ENCODE measurements at places on chromosomes 13 and 19. TPM values are rescaled to one million over a fixed set of nuclear protein-coding genes. Genes with fewer than 3 reads are reported as not detected.

- DNase-seq: no peak
These were observed 968 bp downstream of the RAVER1 start for GRCh38 chr19:10332158-10332964.

- DNase-seq: no peak
These were observed 23.7 kb downstream of the ZNF175 start for GRCh38 chr19:51594774-51595109.

GRCh38 chr19:10305139-10305806 is 4.3 kb downstream of the ZGLP1 start:
- no peak for DNase-seq

GRCh38 chr13:19998960-19999359 is 40.4 kb downstream of the ZMYM2 start:
- DNase-seq: no peak

DNA sequence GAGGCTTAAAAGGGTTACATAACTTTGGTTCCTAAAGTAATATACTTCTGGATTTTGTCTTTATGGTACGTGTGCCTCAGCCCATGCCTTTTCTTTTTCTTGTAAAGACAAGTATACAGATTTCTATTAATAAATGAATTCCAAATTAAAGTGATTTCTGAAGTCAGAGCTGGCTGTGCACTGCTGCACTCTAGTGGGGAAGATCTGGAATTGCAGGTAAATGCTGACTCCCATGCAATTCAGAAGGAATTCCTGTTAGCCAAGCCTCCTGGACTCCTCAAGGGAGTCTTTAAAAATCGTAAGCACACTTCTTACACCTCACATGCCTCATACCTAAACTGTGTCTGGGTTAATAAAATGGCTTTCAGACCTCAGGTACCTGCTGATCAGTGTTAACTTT is 118.4 kb upstream of the SLC7A1 start:
- no peak for DNase-seq

GRCh38 chr13:51950722-51951121 is 60.5 kb downstream of the ATP7B start:
- no peak for DNase-seq

DNA sequence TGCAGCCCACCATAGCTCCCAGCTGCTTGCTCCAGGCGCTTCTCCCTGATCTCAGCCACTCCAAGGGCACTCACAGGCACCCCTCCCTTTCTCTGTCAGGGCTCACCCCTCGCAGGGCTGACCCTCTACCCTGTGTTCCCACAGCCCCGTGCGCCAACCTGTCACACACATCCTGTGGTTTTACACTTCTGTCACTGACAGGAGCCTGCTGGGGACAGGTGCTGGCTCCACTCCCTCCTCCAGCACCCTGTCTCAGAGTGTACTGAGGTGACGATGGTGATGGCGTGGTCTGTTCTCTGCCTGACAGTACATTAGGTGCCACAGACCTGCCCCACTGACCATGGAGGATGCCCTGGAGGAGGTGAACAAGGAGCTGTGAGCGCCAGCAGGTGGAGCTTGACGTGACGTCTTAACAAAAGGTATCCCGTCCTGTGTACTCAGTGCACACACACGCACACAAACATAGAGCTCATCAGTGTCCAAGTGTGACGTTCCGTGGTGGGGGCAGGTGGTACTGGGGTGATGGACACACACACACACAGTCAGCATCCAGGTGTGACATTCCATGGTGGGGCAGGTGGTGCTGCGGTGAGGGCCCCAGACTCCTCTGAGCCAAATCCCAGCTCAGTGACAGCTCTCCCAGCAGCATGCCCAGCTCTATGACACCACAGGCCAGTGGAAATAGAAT is 20.9 kb downstream of the C19orf44 start:
- no peak for DNase-seq

DNA sequence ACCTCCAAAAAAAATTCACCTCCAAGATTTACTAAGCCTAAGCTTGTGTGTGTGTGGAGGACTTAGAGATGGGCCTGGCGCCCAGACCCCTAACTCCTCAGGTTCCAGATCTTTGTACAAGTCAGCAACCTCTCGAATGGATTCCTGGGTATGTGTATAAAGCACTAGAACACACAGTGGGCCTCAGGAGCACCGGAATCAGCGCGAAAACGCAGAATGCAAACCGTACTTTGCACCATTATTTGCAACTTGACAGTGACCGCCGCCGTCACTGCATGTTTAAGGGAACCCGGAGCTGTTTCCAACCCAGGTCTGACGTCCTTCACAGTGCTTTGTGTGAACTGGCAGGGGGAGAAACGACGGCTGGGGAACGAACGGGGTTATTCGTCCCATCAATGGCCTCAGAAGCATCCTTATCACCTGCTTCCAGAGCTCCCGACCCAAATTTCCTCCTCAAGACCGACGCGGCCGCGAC is 688 bp downstream of the ZNF606 start:
- DNase-seq: no peak

DNA sequence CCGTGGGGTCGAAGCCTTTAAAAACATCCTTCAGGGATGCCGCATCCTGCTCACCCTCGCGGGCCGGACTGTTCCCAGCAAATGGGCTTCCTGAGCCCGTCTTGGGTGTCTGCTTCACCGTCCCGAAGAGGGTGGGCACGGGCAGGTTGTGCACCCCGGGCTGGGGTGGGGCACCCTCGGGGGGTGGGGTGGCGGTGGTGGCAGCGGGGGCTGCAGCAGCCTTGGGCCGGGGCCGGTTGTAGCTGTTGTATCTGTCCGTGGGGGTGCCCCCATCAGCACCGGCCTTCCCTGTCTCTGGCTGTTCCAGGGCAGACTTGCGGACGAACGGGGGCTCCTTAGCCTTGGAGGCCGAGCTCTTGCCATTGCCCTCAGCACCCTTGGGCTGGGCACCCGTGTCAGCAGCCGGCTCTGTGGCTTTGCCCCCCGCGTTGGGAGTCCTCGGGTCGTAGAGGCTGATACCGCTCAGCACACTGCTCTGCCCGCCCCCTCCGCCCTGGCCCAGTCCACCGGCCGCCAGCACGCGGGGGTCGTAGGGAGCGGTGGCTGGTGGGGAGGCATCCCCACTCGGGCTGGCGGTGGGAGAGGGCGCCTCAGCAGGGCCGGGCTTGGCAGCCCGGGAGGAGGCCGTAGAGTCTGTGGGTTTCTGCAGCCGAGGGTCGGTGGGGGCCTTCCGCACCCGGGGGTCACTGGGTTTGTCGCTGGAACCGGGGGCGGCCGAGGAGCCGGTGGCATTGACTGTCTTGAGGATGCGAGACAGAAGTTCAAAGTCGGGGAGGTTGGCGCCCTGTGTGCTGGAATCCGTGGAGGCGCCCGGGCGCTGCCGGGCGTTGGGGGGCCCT is 18.2 kb upstream of the TMEM160 start:
- no peak for DNase-seq

DNA sequence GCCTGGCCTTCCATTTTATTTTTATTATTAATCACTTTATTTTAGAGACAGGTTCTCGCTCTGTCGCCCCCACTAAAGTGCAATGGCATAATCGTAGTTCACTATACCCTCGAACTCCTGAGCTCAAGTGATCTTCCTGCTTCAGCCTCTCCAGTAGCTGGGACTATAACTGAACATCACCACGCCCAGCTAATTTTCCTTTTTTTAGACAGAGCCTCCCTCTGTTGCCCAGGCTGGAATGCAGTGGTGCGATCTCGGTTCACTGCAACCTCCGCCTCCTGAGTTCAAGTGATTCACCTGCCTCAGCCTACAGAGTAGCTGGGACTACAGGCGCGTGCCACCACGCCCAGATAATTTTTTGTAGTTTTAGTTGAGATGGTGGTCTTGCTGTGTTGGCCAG is 6.7 kb upstream of the PAN3 start:
- DNase-seq: no peak

GRCh38 chr19:366205-366783 is 21.7 kb upstream of the MIER2 start:
- DNase-seq: no peak

- no peak for DNase-seq
These were observed 92.7 kb downstream of the COL4A2 start for GRCh38 chr13:110399801-110400200.

- DNase-seq: no peak
These were observed 131.1 kb downstream of the MYO16 start for GRCh38 chr13:108760541-108760940.

DNA sequence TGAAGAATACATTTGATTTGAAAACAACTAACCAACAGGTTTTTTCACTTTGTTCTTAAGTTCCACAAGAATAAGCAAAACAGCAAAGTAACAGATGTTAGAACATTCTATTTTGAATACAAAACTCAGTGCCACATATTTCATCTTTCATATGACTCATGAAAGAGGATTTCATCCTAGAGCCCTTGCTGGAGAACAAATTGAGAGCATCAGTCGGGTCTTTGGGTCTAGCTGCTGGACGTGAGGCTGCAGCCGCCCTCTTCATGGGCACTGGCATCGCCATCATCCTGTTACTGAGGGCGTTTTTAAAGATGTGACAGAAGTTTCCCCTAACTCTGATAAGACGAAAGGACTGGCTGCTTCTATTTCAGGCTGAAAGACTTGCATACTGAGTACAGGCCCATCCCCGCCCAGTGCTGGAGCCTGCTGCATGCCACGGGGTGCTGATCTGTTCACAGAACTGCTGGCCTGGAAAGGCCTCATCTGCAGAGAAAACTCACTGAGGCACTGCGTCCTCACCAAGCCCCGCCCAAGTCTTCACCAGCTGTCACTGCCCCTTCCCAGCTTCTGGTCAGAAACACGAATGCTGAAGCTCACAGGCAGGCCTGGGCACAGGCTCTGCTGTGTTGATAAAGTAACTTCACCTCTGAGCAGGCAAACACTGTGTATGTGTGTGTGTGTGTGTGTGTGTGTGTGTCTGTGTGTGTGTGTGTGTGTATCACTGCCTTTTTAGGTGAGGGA is 101.4 kb downstream of the TUBGCP3 start:
- peak; percentile 34 for DNase-seq

DNA sequence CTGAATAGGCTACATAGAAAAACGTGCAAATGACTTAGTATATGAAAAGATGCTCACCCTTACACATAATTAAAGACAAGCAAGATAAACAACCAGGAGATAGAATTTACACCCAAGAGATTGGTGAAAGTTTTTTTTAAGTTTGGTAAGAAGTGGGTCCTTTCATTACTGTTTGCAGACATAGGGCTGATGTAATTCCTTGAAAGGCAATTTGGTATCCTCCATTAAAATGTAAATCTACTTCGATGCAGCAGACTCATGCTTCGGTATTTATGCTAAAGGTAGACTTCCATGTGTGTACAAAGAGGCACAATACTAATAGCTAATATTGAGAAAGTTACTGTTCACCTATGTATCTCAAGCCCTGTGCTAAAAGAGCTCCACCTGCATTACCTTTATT is 33.5 kb downstream of the CNMD start:
- DNase-seq: no peak

DNA sequence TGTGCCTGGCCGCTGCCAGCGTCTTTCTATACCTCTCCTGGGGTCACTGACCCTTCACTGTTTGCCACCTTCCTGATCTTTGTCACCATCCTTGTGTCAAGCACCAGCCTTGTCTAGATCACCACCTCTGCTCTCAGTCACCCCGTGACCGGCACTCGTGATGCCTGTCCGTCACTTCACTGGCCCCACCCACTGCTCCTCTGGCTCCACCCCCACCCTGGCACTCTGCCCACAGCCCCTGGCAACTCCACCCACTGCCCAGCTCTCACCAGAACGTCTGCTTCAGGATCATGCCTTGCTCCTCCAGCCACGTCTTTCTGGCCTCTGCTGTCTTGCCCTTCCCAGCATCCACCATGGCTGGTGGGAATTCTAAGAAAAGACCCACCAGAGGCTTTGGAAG is 24.8 kb upstream of the PLA2G4C start:
- no peak for DNase-seq

- DNase-seq: peak; percentile 1
These were observed 128.9 kb downstream of the B3GLCT start for GRCh38 chr13:31328549-31329235.

GRCh38 chr13:43936647-43937046 is 56.9 kb downstream of the LACC1 start:
- no peak for DNase-seq

DNA sequence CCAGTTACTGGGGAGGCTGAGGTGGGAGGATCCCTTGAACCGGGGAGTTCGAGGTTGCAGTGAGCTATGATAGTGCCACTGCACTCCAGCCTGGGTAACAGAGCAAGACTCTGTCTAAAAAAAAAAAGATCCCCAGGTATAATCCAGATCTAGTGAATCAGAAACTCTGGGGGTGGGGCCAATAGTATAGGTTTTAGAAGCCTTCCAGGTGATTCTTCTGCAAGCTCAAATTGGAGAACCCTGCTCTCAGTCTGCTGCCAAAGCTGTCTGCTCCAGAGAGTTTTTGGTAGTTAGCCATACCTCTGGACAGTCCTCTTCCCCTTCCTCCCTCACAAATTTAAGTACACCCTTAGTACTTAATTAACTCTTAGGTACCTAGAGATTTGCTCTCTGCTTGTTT is 28.0 kb downstream of the SERP2 start:
- no peak for DNase-seq

DNA sequence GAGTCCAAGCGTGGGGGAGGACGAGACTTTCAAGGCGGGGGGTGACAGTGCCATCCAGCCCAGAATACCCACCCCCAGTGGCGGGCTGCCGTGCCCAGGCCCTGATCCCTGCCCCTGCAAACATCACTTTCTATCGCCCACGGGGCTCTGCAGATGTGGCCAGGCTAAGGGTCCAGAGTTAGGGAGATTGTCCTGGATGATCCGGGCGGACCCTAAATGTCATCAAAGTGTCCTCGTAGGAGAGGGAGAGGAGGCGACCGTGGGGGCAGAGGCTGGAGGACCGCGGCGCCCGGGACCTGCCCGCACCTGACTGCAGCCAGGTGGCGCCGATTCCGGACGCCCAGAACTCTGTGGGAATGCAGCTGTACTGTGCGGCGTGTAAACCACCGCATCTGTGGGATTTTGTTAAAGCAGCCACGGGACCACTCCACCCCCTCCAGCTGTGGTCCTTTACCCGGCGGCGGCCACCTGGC is 32.4 kb downstream of the GJA3 start:
- DNase-seq: no peak

GRCh38 chr13:24251525-24251924 is 57.9 kb upstream of the C1QTNF9 start:
- DNase-seq: no peak

GFY gene
- total RNA-seq: not detected

TNFSF9 gene
- not detected for total RNA-seq

NALCN gene
- 4.8 TPM for total RNA-seq

ZNF709 gene
- total RNA-seq: 7.9 TPM

ZNF90 gene
- total RNA-seq: 20.2 TPM

BST2 gene
- total RNA-seq: 35.2 TPM

PCSK4 gene
- 1.9 TPM for total RNA-seq
